ENCODE measurements at places on chromosomes 13 and 19.
A peak's percentile ranks its signal among the peaks of the same experiment; 100 is the strongest.

DNA sequence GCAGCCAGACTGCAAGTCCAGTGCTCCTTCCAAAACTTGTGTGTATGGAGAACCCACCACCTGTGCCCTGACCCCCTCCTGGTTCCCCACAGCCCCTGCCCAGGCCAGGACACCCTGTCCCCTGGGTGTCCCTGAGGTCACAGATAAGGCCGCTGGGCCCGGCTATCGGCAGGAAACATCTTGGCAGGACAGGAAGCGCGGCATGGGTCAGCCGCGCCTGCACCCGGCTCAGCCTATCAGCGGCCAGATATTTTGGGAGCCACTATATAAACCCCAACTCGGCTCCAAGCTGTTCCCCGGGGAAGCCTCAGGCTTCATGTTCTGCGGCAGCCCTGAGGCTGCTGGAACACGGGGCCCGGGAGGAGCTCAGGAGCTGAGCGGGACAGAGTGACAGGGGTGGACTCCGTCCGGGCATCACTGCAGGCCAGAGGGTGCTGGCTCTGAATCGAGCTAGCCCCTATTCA, 60.8 kb downstream of the AP1M1 start:
- peak; percentile 41 for DNase-seq

- DNase-seq: no peak
These were observed 676.2 kb downstream of the GPC5 start for GRCh38 chr13:92074658-92075057.

GRCh38 chr19:43505941-43506340, 1.4 kb upstream of the PHLDB3 start:
- DNase-seq: no peak

DNA sequence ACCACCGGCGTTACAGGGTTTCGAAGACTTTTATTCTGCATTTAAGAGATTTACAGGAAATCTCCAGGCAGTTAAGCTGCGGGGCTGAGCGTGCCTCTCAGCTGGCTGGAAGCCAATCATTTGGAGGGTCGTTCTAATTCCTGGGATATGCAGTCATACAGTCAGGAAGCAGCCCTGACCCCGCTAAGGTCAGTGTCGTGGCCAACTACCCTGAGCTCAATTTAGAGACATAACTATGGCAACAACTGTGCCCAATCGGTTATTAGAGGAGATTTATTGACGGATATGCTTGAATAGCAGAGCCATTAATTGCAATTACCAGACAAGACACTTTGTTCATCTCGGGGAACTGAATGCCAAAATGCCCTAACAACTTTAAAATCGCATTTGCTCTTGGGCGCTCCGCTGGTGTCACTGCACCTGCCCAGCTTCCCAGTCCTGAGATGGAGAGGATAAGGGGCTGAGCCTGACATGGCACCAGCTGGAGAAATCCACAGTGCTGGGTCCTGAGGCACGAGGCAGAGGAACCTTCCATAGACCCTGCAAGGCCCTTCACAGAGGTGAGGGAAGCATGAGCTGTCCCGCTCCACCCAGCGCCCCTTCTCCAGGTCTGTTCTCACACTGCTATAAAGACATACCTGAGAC, 15.1 kb upstream of the ZNF507 start:
- no peak for DNase-seq

GRCh38 chr19:32916969-32917615, 47.5 kb upstream of the SLC7A9 start:
- no peak for DNase-seq

- DNase-seq: peak; percentile 38
These were observed 3.7 kb upstream of the SIN3B start for GRCh38 chr19:16825312-16826052.

DNA sequence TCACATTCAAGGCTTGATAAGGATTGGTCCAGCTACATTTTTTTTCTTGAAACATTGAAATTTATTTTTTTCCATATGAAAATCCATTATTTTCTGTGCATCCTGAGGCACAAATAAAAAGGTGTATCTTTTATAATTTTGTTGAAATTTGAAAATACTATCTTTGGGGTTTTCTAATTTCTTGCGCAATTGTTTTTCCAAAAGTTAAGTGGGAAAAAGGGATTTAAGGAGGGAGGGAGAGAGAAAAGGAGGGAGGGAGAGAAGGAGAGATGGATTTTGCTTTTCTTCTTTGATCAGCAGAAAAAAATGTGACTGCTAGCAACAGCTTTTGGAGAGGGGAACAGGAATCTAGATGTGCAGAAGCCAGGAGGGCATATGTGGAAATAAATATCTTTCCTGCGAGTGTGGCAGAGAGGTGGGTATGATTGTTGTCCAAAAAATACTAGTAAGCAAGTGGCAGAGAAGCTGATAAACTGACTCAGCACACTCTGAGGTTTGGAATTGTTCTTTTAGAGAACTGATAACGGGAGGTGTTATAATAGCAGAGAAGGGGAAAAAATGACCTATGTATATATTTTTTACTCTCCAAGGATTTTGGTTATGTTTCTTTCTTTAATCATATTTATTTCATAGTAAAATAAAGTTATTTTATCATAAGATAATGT, 61.2 kb upstream of the EDNRB start:
- no peak for DNase-seq

GRCh38 chr19:4697304-4697703, 26.3 kb downstream of the DPP9 start:
- DNase-seq: no peak

DNA sequence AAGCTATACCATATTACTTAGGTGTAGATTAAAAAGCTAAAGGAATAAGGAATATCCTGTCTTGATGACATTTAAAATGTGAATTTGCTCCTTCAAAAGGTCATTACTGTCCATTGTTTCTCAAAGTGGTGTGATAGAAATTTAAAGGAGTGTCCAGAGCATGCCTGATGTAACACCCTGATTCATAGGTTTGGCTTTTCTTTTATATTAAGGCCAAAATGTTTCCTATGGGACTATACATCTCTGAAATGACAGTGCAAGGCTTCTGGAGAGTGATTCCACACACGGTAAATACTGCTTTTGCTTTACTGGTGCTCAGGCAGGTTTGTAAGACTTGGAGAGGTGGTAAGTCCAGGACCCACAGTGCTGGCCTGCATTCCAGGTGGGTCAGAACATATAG, 289.9 kb downstream of the RFC3 start:
- no peak for DNase-seq

DNA sequence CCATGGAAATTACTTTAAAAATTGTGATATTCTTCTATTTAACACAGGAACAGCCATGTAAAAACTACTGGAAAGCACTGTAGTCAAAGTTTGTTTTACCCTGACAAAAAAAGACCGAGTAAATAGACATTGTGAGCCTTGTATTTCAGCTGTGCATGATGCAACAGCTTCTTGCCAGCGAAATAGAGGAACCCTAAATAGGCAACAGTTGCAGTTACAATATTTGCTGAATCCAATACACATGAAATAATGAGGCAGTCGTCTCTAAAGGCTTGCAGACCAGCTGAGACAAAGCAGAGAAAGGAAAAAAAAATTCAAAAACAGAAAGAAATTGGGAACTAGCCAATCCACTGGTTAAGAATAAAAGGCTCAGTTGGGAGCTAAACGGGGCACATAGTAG, 1001.1 kb downstream of the OLFM4 start:
- DNase-seq: no peak

- no peak for DNase-seq
These were observed 53.2 kb downstream of the GPR12 start for GRCh38 chr13:26707122-26708006.

- DNase-seq: no peak
These were observed 6.7 kb downstream of the DNM2 start for GRCh38 chr19:10724573-10725071.

DNA sequence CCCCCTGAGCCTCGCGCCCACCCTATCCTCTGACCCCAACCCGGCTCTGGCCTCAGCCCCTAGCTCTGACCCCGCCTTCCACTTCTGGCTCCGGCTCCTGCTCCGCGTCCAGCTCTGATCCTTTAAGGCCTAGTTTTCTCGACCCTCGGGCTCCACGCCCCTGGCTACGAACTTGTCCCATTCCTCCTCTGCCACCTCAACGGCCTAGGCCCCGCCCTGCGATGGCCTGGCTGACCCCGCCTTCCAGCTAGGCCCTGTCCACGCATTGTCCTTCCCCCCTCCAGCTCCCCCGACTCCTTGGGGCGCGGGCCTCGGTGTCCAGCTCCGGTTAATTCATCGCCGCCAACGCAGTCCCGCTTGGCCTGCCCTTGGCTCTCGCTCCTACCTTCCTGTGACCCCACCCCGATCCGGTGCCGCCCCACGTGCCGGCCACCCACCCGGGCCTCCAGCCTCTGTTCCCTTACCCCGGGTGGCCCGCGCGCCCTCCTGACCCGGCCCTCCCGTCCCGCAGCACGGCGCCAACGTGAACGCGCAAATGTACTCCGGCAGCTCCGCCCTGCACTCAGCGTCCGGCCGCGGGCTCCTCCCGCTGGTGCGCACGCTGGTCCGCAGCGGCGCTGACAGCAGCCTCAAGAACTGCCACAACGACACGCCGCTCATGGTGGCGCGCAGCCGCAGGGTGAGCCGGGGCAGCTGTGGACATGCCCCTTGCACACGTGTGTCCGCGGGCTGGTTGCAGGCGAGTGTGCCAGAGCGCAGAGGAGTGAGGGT, 9.4 kb downstream of the BCL3 start:
- DNase-seq: no peak

DNA sequence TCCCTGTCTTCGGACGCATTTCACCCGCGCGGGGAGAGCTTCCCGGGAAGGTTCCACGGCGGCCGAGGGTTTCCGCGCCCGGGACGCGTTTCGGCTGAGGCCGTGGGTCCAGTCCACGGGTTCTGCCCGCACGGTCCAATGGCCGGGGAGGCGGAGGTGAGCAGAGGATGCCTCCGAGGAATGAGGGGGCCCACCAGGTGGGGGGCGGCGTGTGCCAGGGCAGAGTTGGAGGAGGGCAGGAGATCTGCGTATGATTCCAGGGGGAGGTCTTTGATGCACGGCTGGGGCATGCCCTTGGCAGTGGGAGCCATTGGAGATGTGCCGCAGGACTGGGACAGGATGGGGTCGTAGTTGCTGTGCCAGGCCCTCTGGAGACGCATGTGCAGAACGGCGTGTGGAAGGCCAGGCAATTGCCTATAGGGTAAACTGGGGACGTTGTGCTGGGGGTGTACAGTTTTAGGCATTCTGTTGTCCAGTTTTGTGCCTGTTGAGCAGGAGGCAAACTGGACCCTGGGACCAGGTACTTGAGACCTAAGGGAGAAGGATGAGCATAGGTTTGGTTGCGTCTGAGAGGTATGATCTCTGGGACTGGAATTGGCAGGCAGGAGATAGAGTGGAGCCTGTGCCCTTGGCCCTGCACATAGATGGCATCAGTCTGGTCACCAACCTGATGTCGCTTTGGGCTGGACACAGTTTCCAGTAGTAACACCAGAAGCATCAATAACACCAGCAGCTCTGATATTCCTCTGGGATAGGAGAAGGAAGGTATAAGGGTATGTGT, 751 bp downstream of the ZNF584 start:
- no peak for DNase-seq

DNA sequence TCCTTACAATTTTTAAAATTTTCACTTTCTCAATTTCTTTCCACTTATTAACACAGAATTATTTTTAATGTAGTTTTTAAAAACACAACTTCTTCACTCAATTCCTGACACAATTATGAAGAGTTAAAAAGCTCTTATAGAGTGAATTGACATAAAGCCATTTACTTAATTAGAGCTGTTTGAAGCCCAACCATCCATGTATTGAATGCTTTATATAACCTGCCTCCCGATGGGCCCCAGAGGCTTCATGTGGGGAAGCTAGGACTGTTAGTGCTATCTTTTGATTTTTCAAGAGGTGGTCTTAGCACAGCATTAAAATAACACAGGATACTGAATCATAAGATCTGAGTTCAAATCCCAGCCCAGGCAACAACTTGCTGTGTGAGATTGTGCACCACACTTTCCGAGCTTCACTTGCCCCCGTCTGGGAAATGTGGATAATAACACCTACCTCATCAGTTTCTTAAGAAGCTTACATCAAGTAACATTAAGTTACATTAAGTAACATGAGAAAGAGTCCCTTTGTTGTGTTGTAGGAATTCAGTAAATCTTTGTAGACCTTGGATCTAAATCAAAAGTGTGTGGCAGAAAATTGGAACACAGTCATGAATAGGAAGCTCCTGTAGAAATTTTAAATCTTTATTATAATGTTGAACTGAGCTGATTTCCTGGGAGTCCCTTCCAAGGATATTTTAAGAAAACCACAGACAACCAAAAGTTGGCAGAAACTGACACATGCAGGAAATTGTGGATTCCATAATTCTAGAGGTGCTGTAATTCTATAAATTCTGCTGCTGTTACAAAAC, 5.5 kb upstream of the ENOX1 start:
- no peak for DNase-seq

- no peak for DNase-seq
These were observed 723.2 kb downstream of the PCDH9 start for GRCh38 chr13:66506979-66507378.

- peak; percentile 59 for DNase-seq
These were observed 75.2 kb upstream of the C13orf46 start for GRCh38 chr13:114049026-114049425.

DNA sequence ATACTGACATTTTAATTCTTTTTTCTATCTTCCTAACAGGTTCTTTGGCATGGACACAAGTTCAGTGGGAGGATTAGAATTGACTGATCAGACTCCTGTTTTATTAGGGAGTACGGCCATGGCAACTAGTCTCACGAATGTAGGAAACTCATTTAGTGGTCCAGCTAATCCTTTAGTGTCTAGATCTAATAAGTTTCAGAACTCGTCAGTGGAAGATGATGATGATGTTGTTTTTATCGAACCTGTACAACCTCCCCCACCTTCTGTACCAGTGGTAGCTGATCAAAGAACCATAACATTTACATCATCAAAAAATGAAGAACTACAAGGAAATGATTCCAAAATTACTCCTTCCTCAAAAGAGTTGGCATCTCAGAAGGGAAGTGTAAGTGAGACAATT, 34.5 kb downstream of the ZMYM2 start:
- no peak for DNase-seq

- DNase-seq: no peak
These were observed 3.3 kb upstream of the KLK15 start for GRCh38 chr19:50836543-50837195.

GRCh38 chr19:2983351-2984214, 6.2 kb downstream of the TLE6 start:
- peak; percentile 36 for DNase-seq

GRCh38 chr19:12799742-12800465, 1.7 kb downstream of the PRDX2 start:
- no peak for DNase-seq

DNA sequence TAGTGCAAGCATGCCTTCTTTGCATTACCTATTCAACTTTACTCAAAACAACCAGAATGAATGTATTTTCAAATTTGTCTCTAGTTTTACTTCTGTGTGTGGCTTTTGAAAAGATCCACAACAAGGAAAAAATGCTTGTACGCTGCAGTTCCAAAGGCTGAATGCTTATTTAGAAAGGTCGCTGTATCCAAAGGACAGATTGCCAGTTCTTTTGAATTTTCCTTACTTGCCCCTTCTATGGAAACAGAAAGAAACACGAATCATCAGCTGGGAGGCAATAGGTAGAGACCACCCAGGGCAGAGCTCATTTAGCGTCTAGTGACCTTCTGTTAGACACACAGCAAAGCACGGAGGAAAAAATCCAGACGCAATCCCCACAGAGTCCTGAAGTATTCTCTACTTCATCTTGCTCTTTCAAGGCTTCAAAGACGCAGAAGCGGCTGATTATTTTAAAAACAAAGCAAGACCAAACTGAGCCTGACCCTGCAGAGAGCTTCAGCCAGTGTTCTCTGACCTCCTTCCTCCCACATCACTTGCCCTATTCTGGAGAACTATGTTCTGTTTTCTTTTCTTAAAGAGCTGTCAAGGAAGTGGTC, 674.6 kb upstream of the SGCG start:
- no peak for DNase-seq

GRCh38 chr13:114140906-114141250, 8.5 kb upstream of the RASA3 start:
- DNase-seq: no peak

GRCh38 chr19:16946951-16947940, 58.4 kb downstream of the F2RL3 start:
- DNase-seq: no peak
